Retina (tissue), 1 donor: ENCODE measurements at places on chromosomes 5 and 9.

DNA sequence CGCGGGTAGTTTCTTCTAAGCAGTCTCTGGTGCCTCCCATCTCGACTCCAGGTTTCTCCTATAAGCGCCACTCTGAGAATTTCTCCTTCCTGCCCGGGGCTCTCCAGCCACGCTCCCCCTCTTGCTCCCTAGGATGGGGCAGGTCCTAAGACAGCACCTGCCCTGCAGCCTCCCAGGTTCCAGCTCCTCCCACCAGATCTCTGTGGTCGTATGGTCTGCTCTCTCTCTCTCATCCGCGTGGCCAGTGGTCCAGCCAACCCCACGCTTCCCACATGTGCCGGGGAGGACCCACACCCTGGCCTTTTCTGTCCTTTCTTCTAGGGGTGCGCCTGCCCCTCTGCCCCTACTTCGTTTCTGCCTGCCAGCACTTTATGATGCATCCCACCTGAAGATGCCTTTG, 40.5 kb downstream of the MVB12B start:
- no peak for DNase-seq

- DNase-seq: no peak
These were observed 15.0 kb upstream of the CEP120 start for GRCh38 chr5:123438244-123438643.

DNA sequence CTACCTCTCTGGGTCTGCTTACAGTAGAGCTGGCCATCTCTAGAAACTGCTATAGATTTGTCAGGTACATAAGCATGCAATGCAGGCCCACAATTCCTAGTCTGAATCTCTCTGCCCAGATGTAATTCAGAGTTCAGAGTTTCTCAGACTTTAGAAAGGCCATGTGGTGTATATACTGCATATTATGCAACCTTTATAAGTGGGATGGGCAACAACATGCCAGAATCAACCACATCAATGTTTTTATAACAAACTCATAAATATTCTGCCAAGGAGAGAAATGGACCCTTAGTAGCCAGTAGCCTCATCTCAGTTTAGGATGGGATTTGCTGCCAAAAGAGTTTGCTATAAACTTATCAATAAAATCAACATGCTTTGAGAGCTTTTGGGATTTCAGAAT, 78.8 kb downstream of the SLC1A1 start:
- DNase-seq: no peak

- DNase-seq: no peak
These were observed 61.5 kb upstream of the RNU6ATAC start for GRCh38 chr9:134225816-134226215.

DNA sequence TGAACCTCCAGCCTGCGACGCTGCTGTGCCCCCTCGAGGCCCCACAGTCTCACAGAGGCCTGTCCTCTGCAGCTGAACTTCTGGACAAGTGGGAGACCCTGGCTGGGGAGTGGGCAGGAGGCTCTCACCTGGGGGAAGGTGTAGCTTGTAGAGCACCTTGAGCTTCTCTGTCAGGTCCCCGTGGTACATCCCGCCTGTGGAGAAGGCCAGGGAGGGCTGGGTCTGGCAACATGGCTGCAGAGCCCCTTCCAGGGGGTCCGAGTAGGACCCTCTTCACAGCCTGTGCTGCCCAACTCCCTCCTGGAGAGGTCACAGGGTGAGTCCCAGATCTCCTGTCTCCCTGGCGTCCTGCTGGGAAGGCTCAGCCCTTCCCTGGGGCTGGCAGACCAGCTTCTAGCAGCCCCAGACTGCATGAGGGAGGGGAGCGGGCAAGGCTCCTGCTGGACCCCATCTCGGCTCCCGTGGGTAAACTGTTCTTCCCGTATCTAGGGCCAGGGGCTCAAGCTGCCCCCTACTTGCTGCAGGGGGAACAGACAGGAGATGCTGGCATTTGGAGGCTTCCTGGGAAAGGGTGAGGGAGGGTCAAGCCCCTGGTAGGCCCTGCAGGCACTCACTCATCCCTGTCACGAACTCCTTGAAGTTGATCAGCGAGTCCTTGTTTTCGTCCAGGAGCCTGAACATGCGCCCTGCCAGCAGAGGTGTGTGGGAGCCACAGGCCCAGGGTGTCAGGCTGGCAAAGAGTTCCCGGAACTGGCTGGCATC, 11.2 kb upstream of the MRNIP start:
- DNase-seq: peak; percentile 30

DNA sequence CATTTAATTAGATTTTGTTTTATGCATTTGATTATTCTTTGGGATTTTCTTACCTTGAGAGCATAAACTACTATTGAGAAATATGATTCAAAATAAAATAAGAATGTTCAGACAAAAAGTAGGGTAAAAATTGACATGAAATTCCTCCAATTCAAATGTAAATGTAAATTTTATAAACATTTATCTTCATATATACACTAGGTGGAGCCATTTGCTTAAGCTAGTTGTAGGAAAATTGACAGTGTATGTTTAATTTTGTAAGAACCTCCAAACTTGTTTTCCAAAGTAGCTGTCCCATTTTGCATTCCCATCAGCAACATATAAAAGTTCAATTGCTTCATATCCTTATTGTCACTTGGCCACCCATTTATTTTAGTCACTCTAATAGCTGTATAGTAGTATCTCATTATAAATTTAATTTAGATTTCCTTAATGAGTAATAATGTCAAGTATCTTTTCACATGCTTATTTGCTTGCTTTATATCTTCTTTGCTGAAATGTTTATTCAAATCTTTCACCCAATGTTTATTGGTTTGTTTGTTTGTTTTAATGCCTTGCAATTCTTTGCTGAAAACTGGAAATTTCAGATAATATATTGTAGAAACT, 37.6 kb upstream of the SLCO6A1 start:
- DNase-seq: no peak

DNA sequence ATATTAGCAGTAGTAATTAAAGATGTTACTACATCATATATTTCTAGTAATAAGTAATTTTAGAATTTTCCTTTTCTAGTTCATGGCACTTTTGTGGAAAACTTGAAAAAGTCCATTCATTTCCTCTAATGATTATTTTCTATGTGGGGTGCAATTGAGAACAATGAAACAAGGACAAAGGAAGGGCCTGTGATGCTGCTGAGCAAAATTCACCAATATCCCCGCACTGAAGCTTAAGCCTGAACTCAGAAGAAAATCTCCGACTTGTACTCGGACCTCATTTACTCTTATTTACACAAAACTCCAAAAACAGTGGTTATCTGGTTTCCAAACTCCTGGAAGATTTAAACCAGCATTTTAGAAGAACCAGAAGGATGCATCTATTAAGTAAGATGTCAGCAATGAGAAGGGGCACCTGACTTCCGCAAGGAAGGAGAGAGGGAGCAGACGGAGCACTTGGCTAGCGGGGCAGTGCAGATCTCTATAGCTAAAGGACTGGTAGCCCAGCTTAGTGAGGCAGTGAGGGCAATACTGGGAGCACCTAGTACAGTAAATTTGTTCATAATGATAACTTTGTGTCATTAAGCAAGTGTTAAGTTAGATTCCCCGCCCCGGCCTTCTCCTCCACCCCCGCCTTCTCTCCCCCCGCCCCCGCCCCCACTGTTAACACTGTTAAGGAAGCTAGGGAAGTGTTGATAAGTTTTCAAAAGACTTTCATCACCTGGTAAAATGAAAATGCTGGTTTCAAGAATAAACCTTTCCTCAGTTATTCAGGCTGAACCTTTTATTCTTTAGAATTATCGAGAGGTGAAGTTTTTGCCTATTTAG, 123.3 kb downstream of the ZSWIM6 start:
- DNase-seq: no peak

GRCh38 chr5:149423049-149423793, 44.1 kb upstream of the IL17B start:
- DNase-seq: no peak

DNA sequence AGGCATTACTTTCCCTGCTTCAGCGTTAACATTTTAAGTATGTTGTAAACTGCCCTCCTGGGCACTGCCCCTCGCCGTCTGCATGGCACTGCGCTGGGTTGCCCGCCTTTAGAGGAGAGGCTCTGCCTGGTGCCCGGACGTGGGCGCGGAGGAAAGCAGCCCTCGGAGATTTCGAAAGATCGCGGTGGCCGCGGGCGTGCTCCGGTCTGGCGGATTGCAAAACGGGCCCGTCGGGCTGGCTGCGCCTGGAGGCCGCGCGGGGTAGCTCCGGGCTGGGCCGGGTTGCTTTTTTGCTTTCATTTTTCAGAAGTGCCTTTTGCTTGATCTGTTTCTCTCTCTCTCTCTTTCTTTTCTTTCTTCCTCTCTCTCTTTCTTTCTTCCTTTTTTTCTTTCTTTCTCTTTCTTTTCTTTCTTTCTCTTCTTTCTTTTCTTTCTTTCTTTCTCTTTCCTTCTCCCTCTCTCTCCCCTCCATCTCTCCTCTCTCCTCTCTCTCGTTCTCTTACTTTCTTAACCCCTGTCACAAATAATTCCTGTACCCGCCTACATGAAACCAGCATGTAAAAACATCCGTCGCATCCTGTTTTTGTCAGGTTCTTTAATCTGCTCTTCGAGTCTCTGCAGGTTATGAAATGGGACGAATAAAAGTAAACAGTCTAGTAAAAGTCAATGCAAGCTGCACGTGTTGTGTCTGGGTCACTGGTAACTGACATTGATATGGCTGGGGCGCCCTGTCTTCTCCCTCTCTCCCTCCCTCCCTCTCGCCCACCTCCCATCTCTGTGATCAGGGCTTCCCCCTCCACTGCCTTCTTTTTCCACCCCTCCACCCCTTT, 1.7 kb downstream of the FST start:
- DNase-seq: peak; percentile 74

- DNase-seq: no peak
These were observed 35.1 kb downstream of the EXOSC2 start for GRCh38 chr9:130728721-130729120.

- DNase-seq: no peak
These were observed 1241.3 kb downstream of the MAT2B start for GRCh38 chr5:164746723-164747122.

GRCh38 chr5:154391788-154392187, 54.0 kb upstream of the SAP30L start:
- DNase-seq: no peak

- peak; percentile 7 for DNase-seq
These were observed 367 bp downstream of the PCDHB4 start for GRCh38 chr5:141121985-141122384.

- DNase-seq: no peak
These were observed 9.7 kb upstream of the JADE2 start for GRCh38 chr5:134515801-134516200.

DNA sequence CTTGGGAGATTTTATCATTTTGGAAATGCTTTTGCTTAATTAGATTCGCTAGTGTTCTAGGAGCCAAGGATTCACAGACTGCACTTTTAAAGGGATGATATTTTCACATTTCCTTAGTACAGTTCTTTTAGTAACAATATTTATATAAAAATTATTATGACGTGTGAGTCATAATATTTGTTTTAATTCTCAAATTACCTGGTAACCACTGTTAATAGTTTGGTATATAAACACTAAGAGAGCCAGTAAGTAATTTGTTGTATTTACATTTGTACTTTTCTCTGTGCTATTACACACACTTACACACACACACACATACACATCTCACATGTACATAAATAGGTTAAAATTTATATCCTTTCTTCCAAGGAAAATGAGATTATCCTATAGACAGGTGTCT, 58.8 kb upstream of the RAD23B start:
- DNase-seq: no peak

- no peak for DNase-seq
These were observed 115.1 kb upstream of the CD180 start for GRCh38 chr5:67311701-67312100.

- DNase-seq: peak; percentile 54
These were observed 53.3 kb upstream of the FAM169A start for GRCh38 chr5:74919487-74919886.

DNA sequence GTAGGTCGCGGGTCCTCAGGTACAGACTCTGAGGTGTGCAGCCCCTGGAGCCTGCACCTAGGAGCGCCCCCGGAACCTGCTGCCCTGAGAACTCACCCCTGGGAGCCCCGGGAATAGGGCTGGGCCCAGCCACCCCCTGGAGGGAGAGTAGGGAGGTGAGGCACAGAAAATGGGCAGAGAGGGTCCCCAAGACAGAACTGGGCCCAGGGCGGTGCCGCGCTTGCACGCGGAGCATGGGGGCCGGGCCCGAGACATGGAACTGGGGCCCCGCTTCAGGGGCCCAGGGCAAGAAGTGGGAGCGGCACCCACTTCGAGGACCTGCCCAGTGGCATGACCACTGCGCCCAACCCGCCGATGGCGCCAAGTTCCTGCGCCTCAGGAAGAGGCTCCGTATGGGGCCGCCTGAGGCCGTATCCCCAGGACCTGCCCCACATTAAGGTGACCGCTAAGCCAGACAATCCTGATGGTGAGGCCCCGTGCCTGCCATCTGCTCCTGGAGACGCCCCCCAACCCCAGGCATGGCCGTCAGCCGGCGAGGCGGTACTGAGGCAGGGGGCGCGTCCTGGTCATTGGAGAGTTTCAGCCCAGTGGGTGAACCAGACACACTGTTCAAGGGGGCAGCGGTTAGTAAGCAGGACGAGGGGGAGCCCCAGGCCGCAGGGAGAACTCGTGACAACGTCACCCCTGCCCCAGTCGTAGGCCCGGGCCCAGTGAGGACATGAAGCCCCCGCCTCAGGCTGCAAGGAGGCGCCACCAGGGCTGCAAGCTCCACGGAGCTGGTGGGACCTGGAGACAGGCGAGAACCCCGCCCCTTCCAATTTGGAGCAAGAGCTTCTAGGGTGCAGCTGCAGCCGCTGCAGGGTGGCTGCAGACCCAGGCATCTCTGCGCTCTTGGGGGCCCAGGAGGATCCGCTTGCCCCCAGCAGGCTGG, 89.5 kb upstream of the PUM3 start:
- DNase-seq: no peak

DNA sequence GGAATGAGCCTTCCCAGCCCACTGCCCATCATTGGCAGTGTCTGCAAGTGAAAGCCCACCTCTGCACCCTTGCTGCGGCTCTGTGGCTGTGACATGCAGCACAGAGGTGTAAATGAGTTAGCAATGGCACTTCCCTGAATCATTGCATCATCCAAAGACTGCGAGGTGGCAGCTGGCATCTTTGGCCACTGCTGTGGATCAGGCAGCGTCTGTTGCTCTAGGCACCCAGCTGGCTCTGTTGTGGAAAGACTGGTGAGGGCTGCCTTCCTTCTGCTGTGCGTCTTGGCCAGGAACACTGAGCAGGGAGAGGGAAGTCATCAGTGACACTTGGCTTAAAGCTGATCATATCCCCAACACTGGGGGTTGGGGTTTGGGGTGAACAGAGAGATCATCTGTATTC, 64.5 kb downstream of the MFAP3 start:
- DNase-seq: no peak
